AG09319 (cell line): ENCODE measurements at places on chromosomes 3 and 15.

GRCh38 chr3:184567946-184568559 is 6.5 kb downstream of the EPHB3 start:
- no peak for DNase-seq

- no peak for DNase-seq
Measured at GRCh38 chr15:28289694-28290463, 32.1 kb downstream of the HERC2 start.

DNA sequence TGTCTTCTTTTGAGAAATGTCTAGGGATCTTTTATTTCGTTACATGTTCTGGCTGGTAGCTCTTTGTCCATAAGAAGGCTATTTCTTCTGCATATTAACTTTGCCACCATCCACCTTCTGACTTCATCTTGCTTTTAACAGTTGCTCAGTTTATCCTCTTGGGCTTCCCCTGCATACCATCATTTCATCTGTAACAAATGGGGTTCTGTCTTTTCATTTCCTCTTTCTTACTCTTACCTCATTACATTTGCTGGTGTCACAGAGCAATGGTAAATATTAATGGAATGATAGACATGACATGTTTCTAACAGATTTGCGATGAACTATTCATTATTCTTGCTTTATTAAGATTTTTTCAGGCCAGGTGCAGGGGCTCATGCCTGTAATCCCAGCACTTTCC is 62.4 kb downstream of the GASK1A start:
- no peak for DNase-seq

GRCh38 chr3:100777271-100777670 is 68.0 kb downstream of the TFG start:
- DNase-seq: no peak

DNA sequence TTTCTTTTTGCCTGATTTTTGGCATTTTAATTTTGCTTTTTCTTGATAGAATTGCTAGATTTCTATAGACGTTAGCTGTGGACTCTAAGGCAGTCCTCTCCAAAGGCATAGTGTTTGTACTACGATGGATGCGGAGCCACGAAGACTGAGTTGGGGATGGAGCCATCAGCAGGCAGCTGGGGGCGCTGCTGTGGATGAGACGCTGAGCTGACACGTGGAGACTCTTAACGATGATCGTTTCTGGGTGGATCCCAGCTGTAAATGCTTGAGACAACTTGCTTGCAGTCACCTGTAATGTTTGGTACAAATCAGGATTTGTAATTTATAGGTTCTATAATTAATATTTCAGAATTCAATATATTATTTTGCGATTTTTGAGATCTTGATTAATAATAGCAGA is 13.3 kb upstream of the PPP1R2 start:
- no peak for DNase-seq
